ENCODE measurements at places on chromosomes 5 and 9. TPM values are rescaled to one million over a fixed set of nuclear protein-coding genes. Genes with fewer than 3 reads are reported as not detected.

Gene EGFLAM
- 0.24 TPM for total RNA-seq

Gene SLC2A8
- 24.6 TPM for total RNA-seq

Gene ABO
- not detected for total RNA-seq

Gene NEUROG1
- total RNA-seq: not detected

Gene TERT
- total RNA-seq: 23.1 TPM

Gene BARHL1
- total RNA-seq: not detected

Gene OR1Q1
- not detected for total RNA-seq

Gene TMCO6
- total RNA-seq: 21.9 TPM

Gene AQP3
- 2.6 TPM for total RNA-seq

Gene SPAG8
- total RNA-seq: 0.37 TPM

GRCh38 chr5:90802474-90803317 lies 244.1 kb downstream of the ADGRV1 start:
- H3K27ac ChIP-seq: no peak overlapping the region
- H3K4me3 ChIP-seq: no peak overlapping the region
- no peaks in the 10 kb centered on the region for H3K27me3 ChIP-seq
- no peak for DNase-seq
- no peaks in the 10 kb centered on the region for H3K4me1 ChIP-seq

- no peak overlapping the region for H3K4me3 ChIP-seq
- no peaks in the 10 kb centered on the region for H3K27me3 ChIP-seq
- no peak overlapping the region for H3K27ac ChIP-seq
- H3K4me1 ChIP-seq: no peaks in the 10 kb centered on the region
- no peak for DNase-seq
- H3K36me3 ChIP-seq: no peaks in the 10 kb centered on the region
Observed at GRCh38 chr5:1769017-1769640, 30.5 kb downstream of the MRPL36 start.

DNA sequence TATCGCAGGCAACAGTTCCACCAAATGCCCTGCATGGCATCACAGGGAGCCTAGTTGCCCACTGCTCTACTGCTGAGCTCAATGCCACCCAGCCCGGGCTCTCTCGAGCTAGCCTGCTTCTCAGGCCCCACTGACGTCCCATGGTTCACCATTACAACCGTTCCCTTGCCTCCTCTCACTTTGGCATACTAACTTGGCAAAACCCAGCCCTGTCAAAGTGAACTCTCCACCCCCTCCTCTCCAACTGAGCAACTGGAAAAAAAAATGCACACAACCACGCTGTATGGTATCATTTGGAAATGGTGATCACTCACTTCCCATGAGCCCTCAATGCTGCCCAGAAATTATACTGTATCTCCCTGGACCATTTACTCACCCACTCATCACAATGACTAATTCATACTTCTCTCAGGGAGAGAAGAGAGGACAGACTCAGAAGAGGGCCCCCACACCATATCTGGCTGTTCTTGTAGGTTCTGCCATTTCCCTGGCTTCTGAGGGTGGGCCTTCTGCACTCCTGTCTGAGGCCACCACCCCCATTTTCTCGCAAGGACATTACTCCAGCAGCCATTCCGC lies 51.4 kb upstream of the RARS1 start:
- H3K36me3 ChIP-seq: peaks cover 43% of the 10 kb centered on the region
- no peak overlapping the region for H3K27ac ChIP-seq
- no peak for DNase-seq
- H3K27me3 ChIP-seq: no peaks in the 10 kb centered on the region
- no peaks in the 10 kb centered on the region for H3K4me1 ChIP-seq

GRCh38 chr9:106874652-106875051 lies 11.7 kb downstream of the ZNF462 start:
- DNase-seq: no peak
- no peak overlapping the region for H3K27ac ChIP-seq
- H3K4me1 ChIP-seq: peaks cover 20% of the 10 kb centered on the region
- no peaks in the 10 kb centered on the region for H3K36me3 ChIP-seq
- H3K4me3 ChIP-seq: no peak overlapping the region
- no peaks in the 10 kb centered on the region for H3K27me3 ChIP-seq

DNA sequence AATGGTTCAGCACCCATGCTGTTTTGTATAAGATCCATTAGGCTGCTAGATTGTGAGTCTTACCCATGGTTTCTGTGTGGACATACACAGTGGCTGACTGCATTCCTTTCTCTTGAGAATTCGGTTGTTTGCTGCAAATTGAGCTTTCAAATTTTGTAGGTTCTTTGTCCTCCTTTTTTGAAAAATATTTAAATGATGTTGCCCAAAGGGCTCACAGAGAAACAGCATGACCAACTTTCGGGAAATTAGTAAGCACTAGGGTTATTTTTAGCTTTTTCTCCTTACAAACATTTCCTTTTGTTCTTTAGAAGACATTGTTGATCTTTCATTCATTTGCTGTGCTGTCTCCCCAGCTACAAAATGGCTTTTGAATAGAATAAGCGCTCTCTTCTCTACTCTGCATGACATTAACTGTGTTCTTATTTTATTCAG lies 79.4 kb downstream of the NLN start:
- H3K4me1 ChIP-seq: no peaks in the 10 kb centered on the region
- no peak overlapping the region for H3K4me3 ChIP-seq
- DNase-seq: no peak
- H3K27me3 ChIP-seq: no peaks in the 10 kb centered on the region

DNA sequence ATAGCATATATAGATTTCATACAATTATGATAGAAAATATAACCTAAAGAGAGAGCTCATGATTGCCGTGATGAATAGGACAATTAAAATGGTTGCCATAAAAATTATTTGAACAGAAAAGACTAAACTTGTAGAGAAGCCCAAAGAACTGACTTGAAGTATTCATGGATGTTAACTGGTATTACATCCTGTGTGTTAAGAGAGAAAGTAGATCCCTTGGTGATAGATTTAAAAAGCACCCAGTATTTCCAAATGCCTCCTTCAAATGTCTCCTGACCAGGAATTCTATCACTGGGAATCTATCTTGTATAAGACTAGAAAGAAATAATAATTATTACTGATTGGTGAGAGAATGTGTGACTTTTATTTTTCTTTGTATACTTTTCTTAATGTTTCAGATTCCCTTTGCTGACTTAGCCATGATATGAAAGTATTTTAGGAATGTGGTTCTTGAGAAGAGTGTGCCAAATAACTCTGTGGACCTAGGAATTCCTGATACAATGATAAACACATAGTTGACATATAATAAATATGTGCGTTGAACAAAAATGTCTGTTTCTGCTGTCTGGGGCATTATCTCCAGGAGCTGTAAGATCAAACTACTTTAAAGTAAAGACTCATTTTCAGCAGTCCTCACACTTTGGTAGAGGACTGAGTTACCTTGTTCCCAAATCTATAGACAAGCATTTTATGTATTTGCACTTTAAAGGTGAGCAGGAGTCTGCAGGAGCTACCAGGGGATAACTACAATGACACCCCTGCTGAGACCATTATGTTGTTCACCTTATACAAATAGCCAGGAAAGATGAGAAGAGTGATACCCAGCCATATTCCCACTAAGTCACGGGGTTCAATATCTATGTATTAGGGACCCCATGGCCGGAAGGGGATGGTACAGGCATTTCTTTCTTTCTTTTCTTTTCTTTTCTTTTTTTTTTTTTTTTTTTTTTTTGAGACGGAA lies 211.1 kb upstream of the TLE4 start:
- DNase-seq: no peak
- peaks cover 10% of the 10 kb centered on the region for H3K4me1 ChIP-seq
- no peaks in the 10 kb centered on the region for H3K36me3 ChIP-seq

DNA sequence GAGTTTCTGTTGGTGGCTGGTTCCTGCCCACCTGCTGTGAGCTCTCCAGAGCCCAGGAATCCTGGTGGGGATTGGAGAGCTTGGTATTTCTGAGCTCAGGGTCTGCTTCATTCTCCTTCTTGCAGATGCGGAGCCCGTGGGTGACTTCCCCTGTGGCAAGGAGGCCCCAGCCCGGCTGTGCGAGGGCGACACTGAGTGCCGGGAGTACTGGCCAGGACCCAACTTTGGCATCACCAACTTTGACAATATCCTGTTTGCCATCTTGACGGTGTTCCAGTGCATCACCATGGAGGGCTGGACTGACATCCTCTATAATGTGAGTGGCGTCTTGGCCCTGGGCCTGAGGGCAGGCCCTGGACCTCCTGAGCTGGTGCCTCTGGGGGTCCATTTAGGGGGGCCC lies 39.5 kb downstream of the CACNA1B start:
- no peak overlapping the region for H3K27ac ChIP-seq
- no peak for DNase-seq
- no peaks in the 10 kb centered on the region for H3K27me3 ChIP-seq
- H3K4me1 ChIP-seq: no peaks in the 10 kb centered on the region

- no peak overlapping the region for H3K4me3 ChIP-seq
- H3K27ac ChIP-seq: no peak overlapping the region
- H3K4me1 ChIP-seq: no peaks in the 10 kb centered on the region
- DNase-seq: no peak
- no peaks in the 10 kb centered on the region for H3K27me3 ChIP-seq
Observed at GRCh38 chr5:90955001-90955635, 396.5 kb downstream of the ADGRV1 start.

GRCh38 chr5:35317586-35317985 lies 87.3 kb upstream of the PRLR start:
- no peak overlapping the region for H3K4me3 ChIP-seq
- no peak overlapping the region for H3K27ac ChIP-seq
- no peaks in the 10 kb centered on the region for H3K36me3 ChIP-seq
- H3K27me3 ChIP-seq: no peaks in the 10 kb centered on the region
- DNase-seq: no peak

DNA sequence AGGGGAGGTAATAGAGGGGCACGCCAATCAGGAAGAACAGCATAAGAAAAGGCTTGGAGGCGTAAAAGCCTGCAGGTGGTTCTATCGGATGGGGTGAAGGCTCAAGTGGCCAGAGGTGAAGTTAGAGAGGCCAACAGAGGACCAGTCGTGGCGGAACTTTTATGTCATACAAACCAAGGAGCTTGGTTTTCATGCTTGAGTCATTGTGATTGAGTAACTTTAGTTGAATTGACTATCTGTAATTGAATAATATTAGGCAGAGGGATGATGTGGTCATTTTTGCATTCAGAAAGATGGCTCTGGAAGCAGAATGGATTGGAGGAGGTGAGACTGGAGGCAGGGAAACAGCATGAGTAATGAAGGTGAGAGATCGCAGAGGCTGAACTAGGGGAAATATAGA lies 7.2 kb upstream of the SPINK4 start:
- no peaks in the 10 kb centered on the region for H3K4me1 ChIP-seq
- no peaks in the 10 kb centered on the region for H3K27me3 ChIP-seq
- H3K27ac ChIP-seq: no peak overlapping the region
- H3K4me3 ChIP-seq: no peak overlapping the region

GRCh38 chr5:149466457-149466972 lies 84.7 kb downstream of the CSNK1A1 start:
- no peaks in the 10 kb centered on the region for H3K27me3 ChIP-seq
- no peak overlapping the region for H3K4me3 ChIP-seq
- no peaks in the 10 kb centered on the region for H3K36me3 ChIP-seq

DNA sequence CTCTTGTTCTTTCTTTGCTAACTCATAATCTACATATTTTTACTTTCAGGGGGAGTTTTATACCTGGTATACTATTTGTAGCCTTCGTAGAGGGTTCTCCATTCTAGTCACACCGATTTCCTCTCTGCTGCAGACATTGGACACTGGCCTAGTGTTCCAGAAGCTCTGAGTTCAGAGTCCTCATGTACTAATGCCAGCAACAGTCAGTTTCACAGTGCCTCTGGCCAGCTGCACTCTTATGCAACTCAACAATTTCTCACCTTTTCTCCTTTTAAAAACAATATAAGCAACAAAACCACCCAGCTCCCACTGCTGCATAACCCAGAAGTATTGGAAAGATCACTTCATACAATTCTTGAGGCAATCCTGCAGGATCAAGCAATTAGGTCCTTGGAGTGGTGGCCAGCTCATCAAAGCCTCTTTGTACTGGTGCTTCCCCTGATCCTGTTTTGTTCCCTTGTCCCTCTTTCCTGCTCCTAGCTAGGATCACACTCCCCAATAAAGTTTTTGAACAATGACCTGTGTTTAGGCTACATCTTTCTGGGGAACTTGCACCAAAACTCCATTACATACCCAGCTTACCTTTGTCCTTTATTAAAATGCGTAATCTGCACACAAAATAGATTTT lies 98.1 kb upstream of the TUT7 start:
- no peaks in the 10 kb centered on the region for H3K36me3 ChIP-seq
- H3K27me3 ChIP-seq: no peaks in the 10 kb centered on the region
- no peaks in the 10 kb centered on the region for H3K4me1 ChIP-seq
- H3K4me3 ChIP-seq: no peak overlapping the region

DNA sequence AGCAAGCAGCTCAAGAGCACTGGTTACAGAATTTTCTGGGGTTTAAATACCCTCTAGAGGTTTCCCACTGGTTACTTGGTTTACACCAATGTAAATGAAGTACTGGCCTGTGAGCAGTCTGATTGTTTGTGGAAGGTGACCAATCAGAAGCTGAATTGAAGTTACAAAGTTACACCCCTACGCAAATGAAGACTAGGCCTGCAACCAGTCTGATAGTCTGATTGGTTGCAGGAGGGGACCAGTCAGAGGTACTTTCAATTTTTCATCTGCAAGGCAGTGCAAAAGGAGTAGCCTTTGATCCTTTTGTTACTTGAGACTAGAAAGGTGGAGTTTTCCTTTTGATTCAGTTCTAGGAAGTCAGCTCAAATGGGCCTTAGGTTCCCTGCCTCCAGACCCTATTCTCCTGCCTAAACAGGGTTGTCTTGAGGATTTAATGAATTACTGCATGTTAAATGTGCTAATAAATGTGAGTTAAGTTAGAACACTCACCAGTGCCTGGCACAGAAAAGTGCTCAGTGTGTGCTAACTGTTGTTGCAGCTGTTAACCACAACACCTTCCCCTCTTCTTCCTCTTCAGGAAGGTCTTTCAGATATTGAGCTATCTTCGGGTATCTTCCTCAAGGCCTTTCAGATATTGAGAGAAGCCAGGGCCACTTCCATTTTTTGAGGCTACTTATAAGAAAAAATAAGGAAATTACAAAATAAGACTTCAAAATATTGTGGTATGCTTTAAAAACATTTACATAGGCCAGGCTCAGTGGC lies 32.1 kb upstream of the CLINT1 start:
- DNase-seq: no peak
- no peaks in the 10 kb centered on the region for H3K27me3 ChIP-seq
- H3K4me1 ChIP-seq: no peaks in the 10 kb centered on the region
- H3K27ac ChIP-seq: no peak overlapping the region

DNA sequence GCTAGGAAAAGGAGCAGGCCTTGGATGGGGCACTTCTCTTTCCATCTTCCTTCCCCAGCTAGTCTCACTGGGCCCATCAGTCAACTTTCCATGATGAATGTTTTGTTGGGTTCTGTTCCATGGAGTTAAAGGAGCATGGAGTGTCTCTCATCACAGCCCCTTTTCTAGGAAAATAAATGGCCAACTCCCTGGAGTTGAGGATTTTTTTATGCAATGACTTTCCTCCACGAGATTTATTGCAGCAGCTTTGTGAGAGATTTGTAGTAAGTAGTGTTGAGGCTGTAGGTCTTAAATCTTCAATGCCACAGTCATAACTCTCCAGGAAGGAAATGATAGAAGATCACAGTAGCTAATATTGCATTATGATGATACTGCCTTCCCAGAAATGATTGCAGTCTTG lies 45.6 kb upstream of the SLC44A1 start:
- H3K4me3 ChIP-seq: no peak overlapping the region
- no peaks in the 10 kb centered on the region for H3K4me1 ChIP-seq
- H3K36me3 ChIP-seq: no peaks in the 10 kb centered on the region
- H3K27me3 ChIP-seq: no peaks in the 10 kb centered on the region
- DNase-seq: no peak

GRCh38 chr5:131019601-131020315 lies 145.3 kb downstream of the HINT1 start:
- H3K4me1 ChIP-seq: no peaks in the 10 kb centered on the region
- no peaks in the 10 kb centered on the region for H3K36me3 ChIP-seq
- DNase-seq: no peak
- H3K4me3 ChIP-seq: no peak overlapping the region
- no peak overlapping the region for H3K27ac ChIP-seq
- H3K27me3 ChIP-seq: no peaks in the 10 kb centered on the region

Data from H1 (cell line).